ENCODE measurements at places on chromosomes 1 and 21.

- DNase-seq, result no peak
Observed at GRCh38 chr1:11364170-11364569, 91.2 kb downstream of the UBIAD1 start.

GRCh38 chr1:204988196-204988595 lies 54.8 kb upstream of the CNTN2 start:
- no peak for DNase-seq

GRCh38 chr1:48717082-48717481 lies 59.6 kb downstream of the BEND5 start:
- no peak for DNase-seq

DNA sequence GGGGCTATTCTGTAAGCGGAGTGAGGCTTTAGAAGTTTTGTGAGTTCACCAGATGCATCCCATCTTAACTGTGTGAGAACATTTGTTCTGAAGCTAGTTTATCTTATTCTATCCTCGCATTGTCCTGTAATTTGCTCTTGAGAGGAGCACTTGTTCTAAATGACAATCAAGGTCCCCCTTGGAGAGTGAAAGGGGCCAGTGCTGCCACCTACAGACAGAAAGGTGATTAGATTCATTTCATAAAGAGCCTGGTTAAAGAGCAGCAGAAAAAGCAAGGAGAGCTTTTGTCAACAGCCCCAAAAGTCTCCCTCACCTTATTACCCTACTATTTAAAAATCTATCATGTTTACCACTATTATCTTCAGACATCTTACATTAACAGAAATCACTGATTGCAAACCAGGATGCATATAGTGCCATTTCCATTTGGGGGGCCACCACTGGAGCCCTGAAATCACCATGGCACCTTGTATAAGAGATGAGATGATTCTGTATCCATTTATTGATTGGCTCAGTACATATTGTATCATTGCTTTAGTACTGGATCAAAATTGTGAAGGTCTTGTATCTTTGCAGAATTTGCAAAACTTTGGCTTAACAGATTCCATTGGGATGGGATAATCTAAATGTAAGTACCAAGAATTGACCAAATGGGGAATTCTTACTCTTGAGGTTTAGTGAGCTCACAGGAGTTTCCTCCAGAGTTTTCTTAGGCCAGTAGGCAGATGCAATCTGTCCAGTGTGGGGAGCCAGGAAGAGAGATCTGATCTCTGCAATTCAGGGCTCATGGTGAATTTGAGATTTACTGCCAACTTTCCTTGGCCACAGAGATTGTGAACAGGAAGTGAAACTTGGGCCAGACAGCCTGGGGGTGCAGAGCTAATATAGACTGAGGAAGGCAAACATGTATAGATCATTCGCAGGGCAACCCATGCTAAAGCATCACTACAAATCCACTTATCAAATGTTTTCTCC lies 64.3 kb upstream of the TRABD2B start:
- no peak for DNase-seq

DNA sequence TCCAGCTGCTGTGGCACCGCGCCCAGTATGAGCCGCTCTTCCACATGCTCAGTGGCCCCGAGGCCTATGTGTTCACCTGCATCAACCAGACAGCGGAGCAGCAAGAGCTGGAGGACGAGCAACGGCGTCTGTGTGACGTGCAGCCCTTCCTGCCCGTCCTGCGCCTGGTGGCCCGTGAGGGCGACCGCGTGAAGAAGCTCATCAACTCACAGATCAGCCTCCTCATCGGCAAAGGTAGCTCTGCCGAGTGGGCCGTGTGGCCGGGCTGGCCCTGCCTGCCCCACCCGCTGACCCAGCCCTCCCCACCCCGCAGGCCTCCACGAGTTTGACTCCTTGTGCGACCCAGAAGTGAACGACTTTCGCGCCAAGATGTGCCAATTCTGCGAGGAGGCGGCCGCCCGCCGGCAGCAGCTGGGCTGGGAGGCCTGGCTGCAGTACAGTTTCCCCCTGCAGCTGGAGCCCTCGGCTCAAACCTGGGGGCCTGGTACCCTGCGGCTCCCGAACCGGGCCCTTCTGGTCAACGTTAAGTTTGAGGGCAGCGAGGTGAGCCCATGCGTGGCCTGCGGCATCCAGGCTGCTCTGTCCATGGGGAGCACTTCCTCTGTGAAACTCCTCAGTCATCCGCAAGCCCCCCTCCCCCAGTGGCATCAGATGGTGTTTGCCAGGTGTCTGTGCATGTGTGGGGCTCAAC lies 64.2 kb downstream of the PIK3CD start:
- no peak for DNase-seq

DNA sequence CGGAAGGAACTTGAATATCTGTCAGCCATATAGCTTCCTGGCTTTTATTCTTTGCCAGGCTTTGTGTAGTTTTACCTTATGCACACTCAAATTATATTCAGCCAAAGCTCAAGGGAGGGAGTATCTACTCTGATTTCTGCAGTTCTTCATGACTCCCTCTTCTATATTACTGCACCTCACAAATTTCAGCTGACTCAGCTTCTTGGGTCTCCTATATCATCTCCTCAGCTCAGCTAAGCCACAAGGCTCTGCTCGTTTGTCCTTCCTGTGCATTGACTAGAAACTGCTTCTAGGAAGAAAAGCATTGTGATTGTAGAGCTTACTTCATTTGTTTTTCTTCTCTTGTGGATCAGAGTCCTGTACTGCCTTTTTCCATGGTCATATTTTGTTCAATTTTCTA lies 37.4 kb downstream of the BTBD8 start:
- no peak for DNase-seq

DNA sequence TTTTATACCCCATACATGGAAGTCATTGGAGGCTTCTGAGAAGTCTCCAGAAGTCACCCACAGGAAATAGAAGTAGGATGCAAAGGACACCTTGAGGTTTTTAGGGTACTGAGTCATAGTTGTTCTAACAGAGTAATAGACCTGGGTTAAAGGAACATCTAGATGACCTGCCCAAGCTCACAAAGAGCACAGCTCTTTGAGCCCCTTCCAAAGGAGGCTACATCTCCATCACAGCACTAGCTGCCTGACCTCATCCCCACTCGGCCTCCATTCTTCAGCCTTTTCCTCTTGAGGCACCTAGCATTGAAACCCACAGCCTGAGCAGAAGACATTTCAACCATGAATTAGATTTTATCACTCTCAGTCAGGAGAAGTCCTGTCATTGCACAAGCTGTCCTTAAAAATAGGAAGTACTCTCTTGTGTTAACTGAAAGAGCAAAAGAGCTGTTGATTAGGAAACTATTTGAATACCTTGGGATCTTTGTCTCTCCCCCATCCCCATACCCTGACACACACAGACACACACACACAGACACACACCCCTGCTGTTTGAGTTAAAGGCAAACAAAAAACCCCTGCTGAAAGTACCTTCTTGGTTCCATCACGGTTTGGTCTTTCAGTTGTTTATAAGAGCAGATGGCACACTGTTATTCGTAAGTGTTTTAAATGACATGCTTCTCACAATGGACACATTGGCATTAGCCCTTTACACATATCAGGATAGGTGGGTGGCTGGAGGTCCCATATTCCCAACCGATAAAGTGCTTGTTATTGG lies 22.2 kb downstream of the MKNK1 start:
- DNase-seq, result no peak

GRCh38 chr1:9652379-9653209 lies 1.1 kb downstream of the PIK3CD start:
- DNase-seq, result no peak

Measured in anterior cingulate cortex (tissue), 58 donors.